Hippocampal formation (tissue), 2 donors: ENCODE measurements at places on chromosomes 3 and 15.

- DNase-seq: no peak
These were observed 657 bp downstream of the PATL2 start for GRCh38 chr15:44710236-44711095.

GRCh38 chr3:15512166-15512565 is 9.3 kb downstream of the COLQ start:
- no peak for DNase-seq

- no peak for DNase-seq
These were observed 27.3 kb downstream of the LIPC start for GRCh38 chr15:58459045-58459444.

GRCh38 chr15:52466134-52466701 is 62.5 kb downstream of the MYO5A start:
- DNase-seq: no peak

DNA sequence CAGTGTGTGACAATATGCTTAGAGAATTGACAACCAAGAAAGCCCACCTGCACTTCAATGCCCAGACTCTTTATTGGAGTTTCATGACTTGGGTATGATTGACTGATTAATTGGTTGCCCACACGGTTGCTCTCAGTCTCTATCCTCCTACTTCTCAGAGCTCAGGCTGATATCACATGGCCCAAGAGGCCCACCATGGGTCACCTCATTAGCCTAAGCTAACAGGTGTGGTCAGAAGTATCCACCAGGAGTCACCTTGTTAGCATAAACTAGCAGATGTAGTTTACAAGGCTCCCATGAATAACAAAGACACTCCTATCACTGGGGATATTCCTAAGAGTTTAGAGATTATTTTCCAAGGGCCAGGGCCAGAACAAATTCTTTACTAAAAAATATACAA is 120.2 kb upstream of the MBNL1 start:
- no peak for DNase-seq

GRCh38 chr15:88998980-88999713 is 86.0 kb upstream of the MFGE8 start:
- DNase-seq: no peak

- no peak for DNase-seq
These were observed 102.9 kb downstream of the LRRN1 start for GRCh38 chr3:3902161-3902560.

- DNase-seq: no peak
These were observed 117.0 kb downstream of the IMPG2 start for GRCh38 chr3:101203411-101203810.

DNA sequence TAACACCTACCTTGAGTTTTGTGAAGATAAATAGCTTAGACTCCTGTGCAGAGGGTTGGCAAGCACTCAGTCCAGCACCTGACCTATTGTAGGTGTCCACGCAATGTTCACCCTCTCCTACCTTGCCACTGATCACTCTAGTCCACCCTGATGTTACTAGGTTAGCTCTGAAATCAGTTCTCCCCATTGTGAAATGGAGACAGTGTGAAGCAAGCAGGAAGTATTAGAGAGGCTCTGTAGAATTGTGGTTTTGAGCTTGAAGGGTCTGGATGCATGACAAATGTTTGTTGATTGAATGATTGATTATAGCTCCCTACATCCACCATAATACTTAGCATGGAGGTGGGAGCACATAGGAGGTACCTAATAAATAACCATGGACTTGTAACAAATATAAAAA is 199.7 kb downstream of the RPLP1 start:
- no peak for DNase-seq

GRCh38 chr3:42114130-42114725 is 23.1 kb downstream of the TRAK1 start:
- peak; percentile 28 for DNase-seq

- no peak for DNase-seq
These were observed 30.2 kb upstream of the BSN start for GRCh38 chr3:49523756-49524747.

DNA sequence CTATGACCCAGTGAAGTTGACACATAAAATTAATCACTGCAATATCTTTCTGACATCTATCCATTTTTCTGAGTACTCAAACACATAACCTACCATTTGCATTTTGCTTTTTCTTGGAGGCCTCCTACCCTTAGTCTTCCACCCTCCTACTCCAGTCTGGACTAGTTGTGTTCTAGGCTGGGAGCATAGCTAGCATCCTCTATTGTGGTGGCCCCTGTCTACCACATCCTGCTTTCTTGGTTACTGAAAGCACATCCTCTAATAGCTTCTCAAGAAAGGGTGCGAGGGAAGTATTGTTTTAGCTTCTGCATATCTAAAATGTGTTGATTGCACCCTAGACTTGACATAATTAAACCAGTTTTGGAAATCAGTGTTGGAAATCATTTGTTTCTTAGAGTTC is 176.5 kb downstream of the THSD4 start:
- no peak for DNase-seq

GRCh38 chr15:34018021-34018645 is 20.9 kb downstream of the AVEN start:
- DNase-seq: no peak

DNA sequence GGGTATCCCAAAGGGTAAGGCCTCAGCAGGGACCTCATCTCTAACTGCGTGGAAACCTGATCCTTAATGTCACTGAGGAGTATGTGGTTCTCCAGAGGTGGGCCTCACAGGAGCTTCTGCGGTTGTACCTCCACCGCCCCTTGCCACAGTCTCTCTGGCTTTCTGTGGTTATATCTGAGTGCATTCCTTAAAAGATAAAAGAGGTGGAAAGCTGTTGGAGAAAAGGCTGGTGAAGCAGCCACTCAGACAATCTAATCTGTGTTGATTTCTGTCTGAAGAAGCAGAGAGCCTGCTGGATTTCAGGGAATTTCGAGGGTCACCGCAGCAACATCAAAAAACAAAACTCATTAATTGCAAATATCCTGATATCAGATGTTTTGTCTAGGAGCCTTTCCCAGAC is 51.4 kb downstream of the SEMA6D start:
- DNase-seq: no peak
